Fibroblast of skin of right quadriceps (primary cell): ENCODE measurements at places on chromosomes 3 and 15.

GRCh38 chr3:68403741-68404140 lies 528.6 kb downstream of the TAFA4 start:
- no peak for DNase-seq

GRCh38 chr3:46261926-46262594 lies 19.8 kb downstream of the CCR3 start:
- DNase-seq, result no peak

- DNase-seq, result no peak
These were observed 753 bp downstream of the FURIN start for GRCh38 chr15:90869140-90869541.

- DNase-seq, result no peak
These were observed 108.4 kb downstream of the SERPINI1 start for GRCh38 chr3:167843886-167844285.

- no peak for DNase-seq
These were observed 1.8 kb downstream of the ITIH1 start for GRCh38 chr3:52779011-52779836.
